ENCODE measurements at places on chromosomes 3 and 15.

GRCh38 chr3:178476886-178477285 lies 59.4 kb upstream of the KCNMB2 start:
- DNase-seq, result no peak

DNA sequence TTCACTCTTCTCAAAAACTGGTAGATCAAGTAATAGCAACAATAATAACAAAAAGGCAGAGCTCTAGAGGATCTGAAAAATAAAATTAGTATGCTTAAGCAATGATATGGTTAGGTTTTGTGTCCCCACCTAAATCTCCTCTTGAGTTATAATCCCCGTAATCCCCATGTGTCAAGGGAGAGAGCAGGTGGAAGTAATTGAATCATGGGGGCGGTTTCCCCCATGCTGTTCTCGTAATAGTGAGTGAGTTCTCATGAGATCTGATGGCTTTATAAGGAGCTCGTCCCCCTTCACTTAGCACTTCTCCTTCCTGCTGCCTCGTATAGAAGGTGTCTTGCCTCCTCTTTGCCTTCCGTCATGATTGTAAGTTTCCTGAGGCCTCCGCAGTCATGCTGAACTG lies 60.2 kb upstream of the ABHD2 start:
- no peak for DNase-seq

- no peak for DNase-seq
Observed at GRCh38 chr3:158703566-158703965, 28.7 kb downstream of the RARRES1 start.

GRCh38 chr3:156802821-156803606 lies 23.1 kb upstream of the LEKR1 start:
- DNase-seq, result no peak

DNA sequence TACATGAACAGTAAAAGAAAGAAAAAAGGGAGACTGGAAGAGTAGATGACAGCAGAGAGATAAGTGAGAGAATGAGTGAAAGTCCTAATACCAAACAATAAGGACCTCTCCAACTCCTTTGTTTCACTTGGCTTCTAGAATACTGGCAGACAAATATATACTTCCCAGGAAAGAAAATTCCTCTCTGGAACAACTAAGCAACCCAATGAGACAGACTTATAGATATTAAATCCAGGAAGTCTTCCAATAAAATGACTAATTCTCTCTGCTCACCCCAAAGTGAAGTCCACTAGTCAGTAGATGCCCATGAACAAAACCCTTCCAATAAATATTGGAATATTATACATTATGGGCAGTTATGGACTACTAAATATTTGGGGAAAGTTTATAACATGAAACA lies 114.2 kb downstream of the NEDD4 start:
- DNase-seq, result no peak

- DNase-seq, result no peak
Observed at GRCh38 chr15:53404930-53405493, 354.5 kb downstream of the WDR72 start.

GRCh38 chr3:120567370-120568201 lies 28.6 kb upstream of the NDUFB4 start:
- DNase-seq, result peak; percentile 64

GRCh38 chr15:67785431-67785830 lies 39.9 kb upstream of the SKOR1 start:
- no peak for DNase-seq

GRCh38 chr3:179676081-179676480 lies 23.2 kb downstream of the USP13 start:
- DNase-seq, result no peak

DNA sequence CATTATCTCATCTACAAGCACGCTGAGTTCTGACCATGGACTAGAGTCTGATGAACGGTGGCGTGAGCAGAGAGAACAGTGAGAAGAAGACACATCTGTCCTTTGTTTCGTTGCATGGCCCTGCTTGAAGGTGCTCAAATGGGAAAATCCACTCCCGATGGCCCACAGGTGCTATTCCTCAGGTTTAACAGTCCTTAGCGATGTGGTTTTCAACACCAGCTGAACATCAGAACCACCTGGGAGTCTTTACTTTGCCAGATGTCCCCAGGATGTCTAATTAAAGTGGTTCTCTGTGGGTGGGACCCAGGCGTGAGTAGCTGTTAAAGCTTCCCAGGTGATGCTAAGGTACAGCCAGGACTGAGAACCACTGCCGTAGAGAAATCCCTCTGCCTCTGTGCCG lies 13.0 kb downstream of the ADAMTS17 start:
- no peak for DNase-seq

- no peak for DNase-seq
Observed at GRCh38 chr3:56257826-56258225, 210.4 kb downstream of the ERC2 start.

DNA sequence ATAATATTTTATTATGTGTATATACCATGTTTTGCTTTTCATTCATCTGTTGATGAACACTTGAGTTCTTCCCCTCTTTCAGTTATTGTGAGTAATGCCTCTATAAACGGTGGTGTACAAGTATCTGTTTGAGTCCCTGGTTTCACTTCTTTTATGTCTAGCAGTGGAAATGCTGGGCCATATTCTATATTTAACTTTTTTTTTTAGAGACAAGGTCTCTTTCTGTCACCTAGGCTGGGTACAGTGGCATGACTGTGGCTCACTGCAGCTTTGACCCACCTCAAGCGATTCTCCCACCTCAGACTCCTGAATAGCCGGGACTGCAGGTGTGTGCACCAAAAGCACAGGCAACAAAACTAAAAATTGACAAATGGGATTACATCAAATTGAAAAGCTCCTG lies 19.9 kb downstream of the GOLM2 start:
- DNase-seq, result no peak

DNA sequence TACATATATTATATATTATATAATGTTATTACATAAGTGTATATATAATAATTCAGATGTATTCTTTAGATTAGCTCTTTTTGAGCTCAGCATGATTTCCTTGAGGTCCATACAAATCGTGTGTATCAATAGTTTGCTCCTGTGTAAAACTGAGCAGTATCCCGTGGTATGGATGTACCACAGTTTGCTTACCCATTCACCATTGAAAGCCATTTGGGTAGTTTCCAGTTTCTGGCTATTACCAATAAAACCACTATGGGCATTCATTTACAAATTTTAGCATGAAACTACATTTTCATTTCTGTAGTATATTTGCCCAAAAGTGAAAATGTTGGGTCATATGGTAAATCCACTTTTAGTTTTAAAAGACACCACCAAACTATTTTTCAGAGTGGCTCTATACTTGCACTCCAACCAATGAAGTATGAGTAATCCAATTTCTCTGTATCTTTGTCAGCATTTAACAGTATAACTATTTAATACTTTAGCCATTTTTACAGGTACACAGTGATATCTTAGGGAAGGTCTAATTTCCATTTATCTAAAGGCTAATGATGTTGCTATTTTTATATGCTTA lies 1361.4 kb upstream of the GBE1 start:
- DNase-seq, result no peak

DNA sequence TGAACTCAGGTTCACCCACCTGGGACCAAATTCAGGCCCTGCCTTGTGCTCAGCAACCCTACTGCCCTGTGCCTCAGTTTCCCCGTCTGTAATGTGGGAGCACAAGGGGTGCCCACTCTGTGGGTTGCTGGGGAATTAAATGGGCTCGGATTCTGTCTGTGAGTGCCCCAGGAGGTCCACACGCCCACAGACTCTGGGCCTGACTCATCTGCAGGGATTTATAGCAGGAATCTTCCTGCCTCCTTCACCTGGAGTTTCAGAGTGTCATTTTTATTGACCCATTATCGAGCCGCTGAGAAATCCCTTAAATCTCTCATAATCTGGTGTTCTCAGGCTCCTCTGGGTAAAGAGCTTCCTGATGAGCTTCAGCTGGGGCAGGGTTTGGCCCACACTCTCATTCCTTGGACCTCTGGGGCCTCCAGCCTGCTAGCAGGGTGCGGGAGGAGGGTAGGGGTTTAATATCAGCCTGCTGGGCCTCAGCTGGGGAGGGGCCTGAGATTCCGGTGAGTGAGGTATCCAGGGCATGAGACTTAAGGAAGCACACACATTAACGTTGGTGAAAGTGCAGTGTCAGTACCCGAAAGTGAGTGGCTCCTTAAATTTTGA lies 16.4 kb downstream of the C3orf18 start:
- DNase-seq, result no peak

DNA sequence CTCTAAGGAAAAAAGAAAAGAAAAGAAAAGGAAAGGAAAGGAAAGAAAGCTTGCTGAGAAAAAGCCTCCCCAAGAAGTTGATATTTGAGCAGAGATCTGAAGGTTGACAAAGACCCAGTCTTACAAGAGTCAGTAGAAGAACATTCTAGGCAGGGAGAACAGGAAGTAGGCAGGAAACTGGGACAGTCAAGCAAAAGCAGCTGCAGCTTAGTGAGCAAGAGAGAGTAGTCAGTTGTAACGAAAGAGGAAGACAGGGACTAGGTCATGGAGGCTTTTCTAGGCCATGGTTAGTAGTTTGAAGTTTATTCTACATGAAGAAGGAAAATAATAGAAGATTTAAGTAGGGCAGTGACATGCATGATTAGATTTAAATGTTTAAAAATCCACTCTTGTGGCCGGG lies 31.8 kb upstream of the KLHL6 start:
- DNase-seq, result no peak

- no peak for DNase-seq
Observed at GRCh38 chr3:41138146-41138545, 61.2 kb upstream of the CTNNB1 start.

DNA sequence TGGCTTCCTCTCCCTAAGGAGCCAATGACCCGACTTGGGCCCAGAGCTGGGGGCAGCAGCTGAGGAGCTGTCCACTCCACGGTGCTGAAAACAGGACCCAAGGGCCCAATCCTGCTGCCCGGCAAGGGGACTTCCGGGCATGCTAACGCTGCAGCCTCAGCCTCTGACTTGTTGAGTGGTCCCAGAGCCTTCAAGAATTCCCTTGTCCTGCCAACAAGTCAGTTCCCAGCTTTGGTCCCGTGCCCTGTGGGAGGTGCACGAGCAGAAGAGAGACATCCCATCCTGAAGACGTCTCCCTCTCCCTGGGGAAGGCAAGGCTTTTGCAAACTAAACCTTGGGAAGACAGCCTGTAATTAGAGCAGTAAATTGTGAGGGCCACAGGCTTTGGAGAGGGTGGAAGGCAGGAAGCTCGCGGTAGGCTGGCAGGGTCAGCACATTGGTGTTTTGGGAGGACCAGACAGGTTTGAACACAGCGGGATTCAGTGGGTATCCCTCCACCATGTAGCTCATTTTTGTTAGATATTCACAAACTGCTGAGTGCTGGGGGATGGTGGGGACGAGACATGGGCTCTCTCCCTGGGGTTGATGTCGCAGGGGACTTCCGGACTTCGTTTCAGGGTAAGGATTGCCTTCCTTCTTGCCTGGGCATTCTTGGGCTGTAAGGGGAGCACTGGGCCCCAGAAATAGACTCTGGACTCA lies 29.8 kb upstream of the PRR23E start:
- no peak for DNase-seq

DNA sequence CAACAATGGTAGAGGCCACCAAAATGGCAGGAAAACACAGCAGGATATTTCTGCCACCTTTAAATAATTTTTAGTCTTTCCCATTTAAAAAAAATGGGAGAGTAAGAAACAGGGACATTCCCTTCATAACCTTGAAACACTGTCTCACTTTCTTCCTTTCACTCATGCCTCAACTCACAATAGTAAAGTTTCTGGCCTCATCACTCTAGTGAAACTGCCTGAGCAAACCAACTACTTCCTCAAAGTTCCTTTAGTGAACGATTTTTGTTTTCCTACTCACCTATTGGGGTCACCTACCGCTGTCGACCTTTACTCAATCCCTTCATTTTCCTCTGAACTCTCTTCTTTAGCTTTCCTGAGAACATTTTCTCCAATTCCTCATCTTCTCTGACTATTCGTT lies 33.0 kb downstream of the SHC4 start:
- no peak for DNase-seq

DNA sequence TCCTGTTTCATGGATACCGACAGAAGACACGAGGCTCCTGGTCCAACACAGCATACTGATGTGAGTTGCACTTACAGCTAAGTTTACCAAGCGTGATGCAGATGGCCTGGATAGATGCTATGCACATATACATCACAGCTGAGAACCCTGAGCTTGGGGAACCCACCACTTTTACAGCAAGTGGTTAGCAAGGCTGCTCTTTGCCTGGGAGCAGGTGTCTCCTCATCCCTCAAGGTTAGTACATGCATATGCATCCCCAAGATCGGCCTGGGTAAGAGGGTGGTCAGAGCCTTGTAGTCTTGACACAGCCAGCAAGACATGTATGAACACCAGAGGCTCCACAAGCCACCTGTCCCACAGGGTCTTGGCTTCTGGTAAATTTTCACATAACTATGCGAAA lies 28.3 kb downstream of the LRRC2 start:
- no peak for DNase-seq

DNA sequence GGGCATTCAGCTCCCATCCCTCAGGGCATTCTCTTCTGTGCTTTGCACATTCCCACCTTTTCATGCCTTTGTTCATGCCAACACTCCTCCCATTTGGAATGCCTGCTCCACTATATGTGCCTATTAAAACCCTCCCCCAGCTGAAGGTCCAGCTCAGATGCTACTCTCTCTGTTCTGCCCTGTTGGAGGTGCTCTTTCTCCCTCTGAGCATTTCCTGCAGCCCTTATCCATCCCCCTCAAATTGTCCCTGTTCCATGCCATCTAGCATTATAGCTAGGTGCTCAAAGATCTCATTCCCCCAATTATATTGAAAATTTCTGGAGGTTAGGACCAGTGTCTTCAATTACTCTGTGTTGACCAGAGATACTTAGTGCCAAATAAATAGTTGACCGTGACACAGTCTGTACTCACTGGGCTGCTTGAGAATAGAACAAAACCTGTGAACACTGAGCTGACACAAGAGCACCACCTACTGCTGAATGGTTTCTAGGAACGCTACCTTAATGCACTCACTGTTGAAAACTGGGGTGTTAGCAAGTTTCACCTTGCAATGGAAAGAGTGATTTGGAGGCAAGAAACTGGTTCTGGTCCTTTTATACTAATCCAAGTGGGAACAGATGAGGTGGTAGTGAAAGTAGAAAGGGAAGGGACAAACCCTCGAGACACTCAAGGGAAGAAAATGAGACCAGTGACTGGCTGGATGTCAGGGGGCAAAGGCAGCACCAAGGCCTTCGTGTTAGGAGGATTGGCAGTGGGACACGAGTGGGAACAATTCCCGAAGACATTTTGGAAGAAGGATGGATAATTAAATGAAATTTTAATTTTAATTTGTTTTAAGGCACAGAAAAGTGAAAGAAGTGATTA lies 289.8 kb upstream of the ROPN1 start:
- DNase-seq, result peak; percentile 74

- DNase-seq, result no peak
Observed at GRCh38 chr15:79933231-79933630, 36.4 kb upstream of the MTHFS start.

DNA sequence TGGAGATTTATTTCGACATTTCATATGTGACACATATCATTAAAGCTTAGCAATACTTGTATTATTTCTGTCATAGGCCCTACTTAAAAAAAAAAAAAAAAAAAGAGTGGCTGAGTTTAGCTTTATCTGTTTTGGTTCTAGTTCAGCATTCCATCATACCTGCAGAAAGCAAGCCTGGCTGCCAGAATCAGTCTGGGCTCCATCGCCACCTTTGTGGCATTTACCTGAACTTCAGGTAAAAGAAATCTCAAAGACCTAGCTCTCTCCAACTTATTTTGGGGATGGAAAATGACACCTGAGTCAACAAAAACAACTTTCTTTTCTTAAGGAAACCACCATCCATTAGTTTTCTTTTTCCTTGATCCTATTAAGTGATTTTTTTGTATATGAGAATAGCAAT lies 82.1 kb downstream of the NEK10 start:
- no peak for DNase-seq
